ENCODE measurements at places on chromosomes 1 and 21.

- DNase-seq: no peak
Measured at GRCh38 chr1:193325042-193325441, 138.6 kb upstream of the B3GALT2 start.

- no peak for DNase-seq
Measured at GRCh38 chr1:61215676-61216289, 133.4 kb downstream of the NFIA start.

GRCh38 chr1:30688920-30689794, 34.2 kb downstream of the MATN1 start:
- DNase-seq: no peak

GRCh38 chr1:94865360-94865759, 45.2 kb downstream of the SLC44A3 start:
- no peak for DNase-seq

GRCh38 chr21:28256837-28257236, 735.8 kb downstream of the LTN1 start:
- no peak for DNase-seq

- peak; percentile 45 for DNase-seq
Measured at GRCh38 chr1:202343652-202344349, 2.1 kb upstream of the UBE2T start.

- DNase-seq: no peak
Measured at GRCh38 chr1:221511797-221512196, 230.1 kb downstream of the DUSP10 start.

GRCh38 chr1:223556414-223557129, 108.9 kb downstream of the CAPN8 start:
- peak; percentile 15 for DNase-seq

- DNase-seq: no peak
Measured at GRCh38 chr21:46171996-46172862, 12.0 kb downstream of the SPATC1L start.

DNA sequence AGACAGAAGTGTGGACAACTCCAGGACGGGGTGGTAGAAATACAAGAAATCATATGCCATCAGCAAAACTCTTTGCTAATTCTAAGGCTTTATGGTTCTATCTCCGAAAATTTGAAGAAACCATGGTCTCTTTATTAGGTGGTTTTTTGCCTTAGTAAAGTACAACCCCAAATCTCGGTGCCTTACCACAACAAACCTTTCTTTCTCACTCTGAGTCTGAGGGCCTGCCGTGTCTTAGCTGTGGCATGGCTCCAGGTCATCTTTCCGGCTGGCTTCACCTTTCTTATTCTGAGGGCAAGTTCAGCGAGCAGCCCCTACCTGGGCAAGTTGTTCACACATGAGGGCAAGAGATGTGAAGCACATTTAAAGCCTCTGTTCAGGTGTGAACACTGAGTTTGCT, 280.6 kb downstream of the TTLL7 start:
- DNase-seq: no peak

GRCh38 chr1:12678350-12678749, 34.5 kb downstream of the AADACL4 start:
- DNase-seq: no peak

- no peak for DNase-seq
Measured at GRCh38 chr21:38839328-38840286, 33.9 kb downstream of the ETS2 start.

DNA sequence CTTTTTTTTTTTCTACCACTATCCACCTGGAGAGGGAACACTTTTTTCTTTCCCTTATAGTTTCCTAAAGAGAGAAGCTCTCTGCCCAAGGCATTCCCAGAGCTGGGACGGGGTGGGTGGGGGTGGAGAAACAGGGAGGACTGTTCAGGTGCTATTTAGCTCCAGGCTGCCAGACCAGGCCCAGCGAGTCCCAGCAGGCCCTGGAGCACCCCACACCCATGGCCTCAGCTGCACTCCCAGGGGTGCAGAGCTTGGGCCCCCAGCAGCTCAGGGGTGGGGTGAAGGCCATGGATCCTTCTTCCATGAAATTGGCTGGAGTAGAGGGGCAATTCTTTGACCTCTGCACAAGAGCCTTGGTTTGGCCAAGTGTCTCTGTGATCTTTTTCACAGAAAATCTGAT, 4.1 kb downstream of the ETV3L start:
- no peak for DNase-seq

- DNase-seq: no peak
Measured at GRCh38 chr1:205678286-205679111, 1.8 kb downstream of the SLC45A3 start.

DNA sequence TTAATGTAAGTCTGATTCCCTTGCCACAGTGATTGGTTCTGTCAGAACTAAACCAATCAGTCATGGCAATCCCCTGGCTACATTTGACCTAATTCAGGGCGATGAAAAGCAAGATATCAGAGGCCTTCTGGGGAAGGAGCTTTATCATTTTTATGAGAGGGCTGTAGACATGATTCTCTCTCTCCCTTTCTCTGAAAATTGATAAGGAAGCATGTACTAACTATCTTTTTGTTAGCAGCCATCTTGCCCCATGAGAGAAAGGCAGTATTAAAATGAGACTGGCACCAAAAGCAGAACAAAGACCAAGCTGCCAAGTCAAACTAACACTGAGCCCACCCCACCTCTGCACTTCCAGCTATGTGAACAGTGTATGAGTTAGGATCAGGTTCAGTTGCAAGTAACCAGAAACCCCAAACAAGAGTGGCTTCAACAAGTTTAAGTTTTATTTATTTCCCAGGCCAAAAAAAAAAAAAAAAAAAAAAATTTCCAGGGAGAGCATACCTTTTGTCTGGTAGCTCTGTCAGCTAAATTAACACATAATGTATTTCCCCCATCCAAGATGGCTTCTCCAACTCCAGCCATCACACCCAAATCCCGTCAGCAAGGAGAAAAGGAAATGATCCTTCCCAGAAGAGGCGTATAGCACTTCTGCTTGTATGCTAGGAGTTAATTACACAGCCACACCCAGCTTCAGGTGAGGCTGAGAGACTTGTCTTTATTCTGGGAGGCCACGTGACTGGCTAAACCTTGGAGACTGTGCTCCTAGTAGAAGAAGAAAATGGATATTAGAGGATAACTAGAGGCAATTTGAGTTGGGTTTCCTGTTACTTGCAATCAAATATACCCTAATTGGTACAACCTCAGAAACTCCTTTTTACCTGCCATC, 105.8 kb upstream of the RALGPS2 start:
- DNase-seq: no peak

DNA sequence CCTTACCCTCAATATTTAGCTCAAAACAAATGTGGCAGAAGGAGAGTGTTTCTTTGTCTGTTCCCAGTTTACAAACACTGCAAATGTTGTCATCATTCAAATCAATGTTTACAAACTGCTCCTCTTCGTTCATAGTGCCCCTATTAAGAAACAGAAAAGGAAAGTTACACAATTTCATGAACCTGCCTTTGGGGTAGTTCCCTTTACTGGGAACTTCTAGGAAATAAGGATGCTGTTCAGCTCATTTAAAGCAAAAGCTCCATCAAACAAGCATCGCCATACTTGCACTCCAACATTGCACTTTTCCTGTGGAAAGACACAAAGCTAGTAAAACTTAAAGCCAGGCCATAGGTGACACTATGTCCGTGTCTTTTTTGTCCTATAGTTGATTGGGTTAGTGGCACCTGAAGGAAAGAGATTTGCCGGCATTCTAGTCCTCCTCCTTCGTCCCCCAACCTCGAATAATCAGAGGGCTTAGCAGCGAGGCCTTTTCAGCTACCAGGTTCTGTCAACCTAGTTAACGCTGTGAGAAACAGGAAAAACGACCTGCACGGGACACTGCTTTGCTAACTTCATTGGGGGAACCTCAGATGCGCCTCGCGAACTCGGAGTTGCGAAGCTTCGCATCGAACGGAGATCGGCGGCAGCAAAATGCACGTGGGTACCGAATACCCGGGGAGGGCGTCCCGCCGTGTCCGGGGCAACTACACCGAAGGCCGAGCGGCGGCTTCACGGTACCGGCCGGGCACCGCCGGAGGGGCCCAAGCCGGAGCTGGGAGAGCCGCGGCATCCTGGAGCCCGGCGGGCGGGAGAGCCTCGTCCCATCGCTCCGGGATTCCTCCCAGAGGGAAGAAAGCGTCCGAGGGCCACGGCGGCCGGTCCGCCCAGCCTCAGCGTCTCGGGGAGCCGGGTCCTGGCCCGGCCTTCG, 706 bp downstream of the C21orf91 start:
- no peak for DNase-seq

GRCh38 chr1:184931566-184931965, 42.7 kb downstream of the NIBAN1 start:
- DNase-seq: no peak

GRCh38 chr1:66778266-66778665, 22.8 kb downstream of the INSL5 start:
- no peak for DNase-seq

DNA sequence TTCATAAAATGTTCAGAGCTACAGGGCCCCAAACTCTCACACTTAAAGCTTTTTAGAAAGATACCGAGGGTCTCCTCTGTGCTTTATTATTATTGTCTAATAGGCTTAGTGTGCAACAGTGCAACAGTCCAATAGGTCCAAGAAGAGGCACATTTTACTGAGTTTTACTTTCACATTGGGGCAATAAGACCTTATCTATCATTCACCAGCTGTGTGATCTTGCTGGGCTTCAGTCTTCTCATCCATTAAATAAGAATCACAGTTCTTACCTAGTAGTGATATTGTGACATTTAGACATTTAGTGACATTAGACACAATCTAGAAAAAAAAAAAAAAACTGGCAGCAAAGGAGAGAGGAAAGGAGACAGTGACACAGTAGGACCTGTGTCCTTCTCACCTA, 175.8 kb upstream of the NFIA start:
- DNase-seq: no peak

DNA sequence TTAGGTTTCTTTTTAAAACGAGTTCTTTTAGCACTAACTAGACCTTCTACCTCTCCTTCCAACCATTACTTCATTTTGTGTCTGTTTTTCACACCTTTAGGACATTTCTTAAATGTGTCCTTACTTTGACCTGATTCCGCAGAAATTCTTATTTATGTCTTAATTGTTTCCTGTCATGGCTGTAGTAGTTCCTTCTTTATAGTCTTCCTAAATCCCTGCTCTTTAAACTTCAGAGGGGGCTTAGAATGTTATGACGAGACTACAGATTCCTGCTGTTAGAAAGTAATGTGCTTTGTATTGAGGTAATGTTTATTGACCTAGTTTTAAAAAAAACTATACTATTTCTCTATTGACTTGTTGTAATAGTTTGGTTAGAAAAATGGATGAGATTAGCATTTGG, 70.4 kb downstream of the HMCN1 start:
- DNase-seq: no peak

GRCh38 chr1:206834711-206835110, 30.7 kb upstream of the IL20 start:
- no peak for DNase-seq

GRCh38 chr1:236016782-236017400, 48.0 kb downstream of the NID1 start:
- no peak for DNase-seq

DNA sequence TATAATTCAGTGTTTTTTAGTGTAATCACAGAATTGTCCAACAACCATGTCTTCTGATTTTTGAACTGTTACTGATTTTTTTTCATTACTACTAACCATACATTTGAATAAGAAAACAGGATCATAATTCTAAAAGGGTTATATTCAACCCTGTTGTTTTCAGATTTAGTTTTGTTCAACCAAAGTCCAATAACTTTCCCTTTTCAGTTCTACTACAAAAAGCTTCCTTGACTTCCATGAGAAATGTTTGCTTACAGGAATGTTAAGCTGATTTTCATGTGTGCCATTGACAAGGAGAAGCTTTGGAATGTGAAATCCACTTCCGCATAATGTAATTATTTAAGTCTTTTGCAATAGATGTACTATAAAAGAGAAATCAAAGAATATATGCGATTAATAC, 72.0 kb upstream of the ZNF326 start:
- DNase-seq: no peak

DNA sequence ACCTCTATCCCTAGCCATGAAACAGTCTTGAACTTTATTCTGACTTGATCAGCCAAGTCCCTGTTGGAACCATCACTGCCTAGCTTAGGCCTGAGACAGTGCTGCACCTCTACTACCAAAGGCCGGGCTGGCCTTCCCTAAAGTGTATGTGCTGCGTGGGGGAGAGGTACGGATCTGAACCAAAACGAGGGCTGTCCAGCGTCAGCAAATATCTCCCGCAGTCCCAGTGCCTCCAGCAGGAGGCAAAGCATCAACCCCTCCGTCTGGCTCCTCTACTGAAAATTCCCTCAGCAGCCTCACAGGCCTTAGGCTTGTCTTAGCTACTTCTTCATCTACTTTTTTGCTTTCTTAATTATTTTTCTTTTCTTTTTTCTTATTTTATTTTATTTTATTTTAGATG, 33.3 kb upstream of the KIF26B start:
- DNase-seq: no peak

- DNase-seq: no peak
Measured at GRCh38 chr1:206679738-206680211, 4.9 kb upstream of the MAPKAPK2 start.

DNA sequence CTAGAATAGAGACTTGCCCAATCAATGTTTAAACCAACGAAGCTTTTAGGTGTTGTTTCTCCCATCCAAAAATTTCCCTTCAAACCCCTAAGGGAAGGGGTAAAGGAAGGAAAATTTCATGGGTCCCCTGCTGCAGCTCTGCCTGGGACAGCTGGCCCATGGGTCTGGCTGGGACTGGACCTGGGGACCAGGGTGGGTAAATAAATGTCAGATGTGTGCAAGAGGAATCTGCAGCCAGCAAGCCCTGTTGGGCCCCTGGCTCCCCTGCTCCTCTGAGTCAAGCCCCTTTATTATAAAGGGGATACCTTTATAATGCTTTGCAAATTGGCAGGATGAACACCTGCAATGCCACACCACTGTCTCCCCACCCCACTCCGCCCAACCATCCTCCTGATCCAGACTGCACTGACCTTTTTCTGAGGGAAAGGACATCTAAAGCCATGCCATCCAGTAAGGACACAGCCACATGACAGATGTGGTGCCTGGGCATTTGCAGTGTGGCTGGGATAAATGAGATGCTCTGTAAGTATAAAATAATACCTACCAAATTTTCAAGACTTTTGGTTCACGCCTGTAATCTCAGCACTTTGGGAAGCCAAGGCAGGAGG, 1.9 kb upstream of the TMEM125 start:
- DNase-seq: no peak

DNA sequence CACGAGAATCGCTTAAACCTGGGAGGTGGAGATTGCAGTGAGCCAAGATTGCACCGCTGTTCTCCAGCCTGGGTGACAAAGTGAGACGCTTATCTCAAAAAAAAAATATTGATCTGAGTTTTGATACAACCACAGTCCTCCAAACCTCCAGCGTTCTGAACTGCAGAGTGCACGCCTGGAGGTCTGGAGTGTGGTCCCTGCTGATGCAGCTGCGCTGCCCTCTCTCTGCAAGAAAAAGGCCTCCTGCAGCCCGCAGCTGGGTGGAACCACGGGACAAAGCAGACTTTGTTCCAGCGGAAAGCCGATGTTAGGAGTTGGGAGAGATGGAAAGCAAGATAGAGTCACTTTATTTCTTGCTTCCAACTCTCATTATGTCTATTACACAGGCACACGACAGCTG, 144.9 kb upstream of the SOD1 start:
- DNase-seq: peak; percentile 66

DNA sequence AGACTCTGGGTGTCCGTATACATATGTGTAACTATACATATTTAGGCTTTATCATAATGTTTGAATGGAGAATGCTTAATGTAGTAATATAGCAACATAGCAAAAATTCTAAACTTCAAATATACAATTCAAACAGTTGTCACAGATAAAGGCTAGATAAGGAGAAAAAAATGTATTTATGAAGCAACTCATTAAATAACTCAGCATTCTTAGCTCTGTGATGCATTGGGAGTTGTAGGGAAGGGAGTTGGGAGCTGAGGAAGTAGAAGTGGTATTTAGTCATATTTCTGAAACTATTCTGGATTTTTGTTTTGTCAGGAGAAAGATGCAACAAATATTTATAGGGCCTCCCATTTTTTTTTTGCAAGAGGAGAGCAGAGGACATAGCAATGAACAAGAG, 197.8 kb downstream of the PBX1 start:
- DNase-seq: no peak

Measured in NCI-H1694 (cell line).